Pancreas (tissue), 10 donors: ENCODE measurements at places on chromosomes 4 and X. TPM values are rescaled to one million over a fixed set of nuclear protein-coding genes. Genes with fewer than 3 reads are reported as not detected.

DNA sequence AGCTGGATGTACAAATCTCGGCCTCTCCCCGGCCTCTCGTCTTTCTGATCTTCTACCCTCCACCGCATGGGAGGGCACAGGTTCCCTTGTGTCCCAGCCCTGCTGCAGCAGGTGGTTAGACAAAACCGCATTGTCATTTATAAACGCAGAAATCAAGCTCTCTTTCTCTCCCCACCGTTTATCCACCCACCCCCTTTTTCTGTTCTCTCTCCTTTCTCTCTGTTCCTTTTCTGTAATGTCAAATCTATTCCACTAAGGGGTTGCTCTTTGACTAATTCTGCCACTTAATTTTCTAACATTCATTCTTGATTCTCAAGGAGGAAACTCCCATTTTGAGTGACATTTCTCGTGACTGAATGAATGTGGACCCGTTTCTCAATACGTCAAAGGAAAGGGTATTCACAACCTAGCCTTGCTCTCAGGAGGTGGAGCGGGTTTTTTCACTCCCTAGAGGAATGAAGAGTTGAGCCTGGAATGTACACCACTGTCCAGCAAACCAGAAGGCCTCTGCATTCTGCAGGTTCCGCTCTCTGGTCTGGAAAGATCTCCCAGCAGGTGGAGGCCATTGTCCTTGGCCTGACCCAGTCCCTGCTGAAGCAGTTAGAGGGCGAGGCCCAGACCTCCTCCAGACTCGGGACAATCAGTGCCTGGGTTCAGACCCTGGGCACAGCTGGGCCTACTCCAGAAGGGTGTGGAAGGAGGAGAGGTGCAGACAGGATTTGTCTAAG lies 70.9 kb upstream of the ENPP6 start:
- no peak for DNase-seq

DNA sequence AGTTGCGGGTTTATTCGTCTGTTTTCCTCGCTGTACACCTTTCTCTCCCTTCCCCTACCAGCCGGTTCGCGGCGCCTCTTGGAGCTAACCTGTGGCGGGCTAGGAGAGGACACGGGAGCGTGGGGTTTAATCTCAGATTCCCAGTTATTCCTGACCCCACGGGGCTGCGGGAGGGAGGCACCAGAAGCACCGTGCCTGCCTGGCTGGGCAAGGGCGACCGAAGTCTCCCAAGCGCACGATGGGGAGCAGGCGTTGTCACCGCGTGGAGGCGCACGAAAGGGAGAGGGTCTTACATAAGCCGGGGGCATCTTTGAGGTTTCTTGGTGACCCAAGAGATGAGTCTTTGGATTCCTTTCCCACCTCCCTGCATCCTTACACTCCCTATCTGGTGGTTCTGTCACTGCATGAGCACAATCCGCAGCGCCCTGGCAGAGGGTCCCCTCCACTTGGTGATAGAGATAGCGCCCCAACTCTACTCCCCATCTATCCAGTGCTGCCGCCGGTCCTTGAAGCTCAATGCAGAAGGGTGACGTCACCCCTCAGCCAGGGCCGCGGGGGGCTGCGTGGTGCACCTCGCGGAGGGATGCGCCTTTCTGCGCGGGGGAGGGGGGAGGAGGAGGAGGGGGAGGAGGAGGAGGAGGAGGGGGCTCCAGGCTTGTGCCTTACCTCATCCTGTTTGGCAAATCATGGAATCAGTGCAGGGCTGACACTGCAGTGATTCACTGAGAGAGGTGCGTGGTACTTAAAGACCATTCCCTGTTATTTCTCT lies 793 bp downstream of the TSPAN7 start:
- DNase-seq: peak; percentile 25

GRCh38 chr4:83231620-83232076 lies 53.0 kb downstream of the COQ2 start:
- DNase-seq: no peak

DNA sequence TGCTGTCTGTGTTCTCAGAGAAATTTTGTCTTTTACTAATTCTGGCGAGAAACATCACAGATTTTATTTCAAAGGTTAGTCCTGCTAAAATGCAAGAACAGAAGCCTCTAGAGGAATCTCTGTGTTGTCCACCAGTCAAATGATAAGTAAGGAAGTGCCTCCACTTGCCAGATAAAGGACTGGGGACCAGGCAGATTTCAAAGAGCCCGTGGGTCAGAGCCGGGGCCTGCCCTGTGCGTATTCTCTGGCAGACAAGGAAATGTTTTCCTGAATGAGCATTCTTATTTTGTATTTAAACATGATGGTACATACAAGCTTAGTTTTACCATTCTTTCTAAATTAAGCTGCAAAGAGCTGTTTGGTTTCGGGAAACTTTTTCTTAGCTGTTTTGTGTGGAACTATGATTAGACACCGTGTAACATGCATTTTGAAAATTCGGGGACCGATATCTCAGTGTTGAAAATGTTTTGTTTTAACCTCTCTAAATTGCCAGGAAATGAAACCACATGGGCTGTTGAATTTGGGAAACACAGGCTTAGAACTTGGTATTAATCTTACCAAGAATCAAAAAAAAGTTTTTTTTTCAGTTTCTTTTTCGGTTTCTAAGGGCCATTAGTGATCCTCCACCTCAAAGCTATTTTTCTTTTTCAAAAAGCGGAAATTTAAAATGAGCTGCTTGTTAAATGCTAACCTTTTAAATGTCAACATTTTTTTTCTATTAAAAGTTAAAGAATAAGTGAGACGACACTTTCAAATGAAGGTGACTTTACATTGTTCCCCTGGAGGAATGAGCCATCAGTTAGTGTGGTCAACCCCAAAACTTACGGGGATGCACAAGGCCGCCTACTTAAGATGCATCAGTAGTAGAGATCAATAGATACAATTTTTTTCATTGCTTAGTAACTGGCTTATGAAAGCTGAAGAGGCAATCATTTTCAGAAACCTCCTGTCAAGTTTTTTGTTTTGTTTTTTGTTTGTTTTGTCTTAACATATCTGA lies 89.6 kb upstream of the MTM1 start:
- no peak for DNase-seq

DNA sequence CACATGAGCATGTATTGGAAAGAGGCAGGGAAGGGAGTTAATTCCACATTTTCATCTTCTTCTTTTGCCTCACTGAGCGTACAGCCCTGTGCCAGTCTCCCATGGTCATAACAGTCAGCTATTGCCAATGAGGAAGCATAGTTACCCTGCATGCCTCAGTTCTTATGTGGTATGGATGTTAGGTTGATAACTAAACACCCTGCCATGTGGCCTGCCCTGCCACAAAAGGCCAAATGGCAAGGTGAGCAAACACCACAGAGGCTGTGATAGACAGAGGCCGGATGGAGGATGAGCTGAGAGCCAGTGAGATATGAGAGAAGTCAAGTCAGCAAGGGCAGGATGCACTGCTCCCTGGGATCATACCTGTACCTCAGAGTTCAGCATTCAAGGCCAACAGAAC lies 59.3 kb downstream of the BTC start:
- no peak for DNase-seq

GRCh38 chr4:89439533-89439932 lies 131.9 kb upstream of the GPRIN3 start:
- no peak for DNase-seq

DNA sequence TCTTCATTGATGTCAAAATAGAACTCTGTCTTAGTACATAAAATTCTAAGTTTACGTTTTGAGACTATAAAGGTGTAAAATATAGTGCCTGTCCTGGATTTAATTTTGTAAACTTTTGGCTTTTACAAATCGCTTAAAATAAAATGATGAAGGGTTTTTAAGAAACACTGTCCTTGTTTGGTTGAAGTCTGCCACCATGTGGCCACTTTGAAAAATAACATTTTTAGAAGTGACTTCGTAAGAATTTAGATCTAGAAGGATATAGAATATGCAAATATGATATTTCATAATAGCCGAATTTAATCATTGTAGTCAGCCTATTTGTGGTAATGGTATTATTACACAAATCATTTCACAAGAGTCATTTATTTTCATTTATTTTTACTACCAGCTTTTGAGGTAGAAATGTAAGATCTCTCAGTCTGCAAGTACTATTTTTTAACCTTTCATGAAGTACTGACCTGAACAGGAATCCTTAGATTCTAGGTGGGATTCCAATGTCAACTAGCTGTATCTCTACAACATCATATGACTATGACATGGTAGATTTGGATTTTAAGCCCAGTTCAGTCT lies 31.0 kb upstream of the FAT4 start:
- DNase-seq: no peak

GRCh38 chrX:109830704-109831206 lies 97.7 kb upstream of the ACSL4 start:
- DNase-seq: no peak

- DNase-seq: no peak
Measured at GRCh38 chr4:83548151-83548905, 12.4 kb downstream of the GPAT3 start.

DNA sequence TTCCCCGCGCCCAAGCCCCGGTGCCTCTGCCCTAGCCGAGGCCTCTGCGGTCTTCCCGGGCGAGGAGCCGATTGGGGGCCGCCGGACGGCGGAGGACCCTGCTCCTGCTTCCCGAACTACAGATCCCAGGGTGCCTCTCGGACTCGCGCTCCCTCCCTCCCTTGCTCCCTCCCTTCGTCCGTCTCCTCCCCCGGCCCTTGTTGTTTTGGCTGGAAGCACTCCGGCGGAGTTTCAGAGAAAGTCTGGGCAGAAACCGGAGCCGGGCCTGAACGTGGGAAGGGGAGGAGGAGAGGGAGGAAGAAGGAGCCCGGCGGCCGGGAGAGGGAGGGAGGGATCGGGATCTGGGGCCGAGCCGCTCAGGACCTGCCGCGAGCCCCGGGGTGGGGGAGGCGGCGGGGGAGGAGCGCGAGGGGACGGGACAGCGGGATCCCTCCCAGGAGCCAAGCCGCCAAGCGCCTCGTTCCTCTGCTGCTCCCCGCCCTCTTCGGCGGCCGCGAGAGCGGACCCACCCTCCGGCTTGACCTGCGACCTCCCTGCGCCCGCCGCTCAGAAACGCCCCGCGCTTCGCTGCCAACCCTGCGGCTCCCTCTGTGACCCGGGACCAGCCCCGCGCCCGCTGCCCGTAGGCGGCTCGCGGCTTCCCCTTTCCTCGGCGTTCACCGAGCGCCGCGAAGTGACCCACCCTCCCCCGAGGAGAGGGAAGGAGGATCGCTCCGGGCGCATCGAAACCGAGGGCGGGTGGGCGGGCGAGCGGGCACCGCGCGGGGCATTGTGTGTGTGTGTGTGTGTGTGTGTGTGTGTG lies 496 bp upstream of the GAB1 start:
- peak; percentile 89 for DNase-seq

Gene HHIP
- 0.12 TPM for total RNA-seq

Gene TMPRSS11E
- total RNA-seq: not detected

Gene GAGE12G
- not detected for total RNA-seq

Gene GUCY1B1
- total RNA-seq: 11.6 TPM

Gene FAM236C
- not detected for total RNA-seq

Gene HPGDS
- total RNA-seq: 2.9 TPM
